ENCODE measurements at places on chromosomes 13 and 19. TPM values are rescaled to one million over a fixed set of nuclear protein-coding genes. Genes with fewer than 3 reads are reported as not detected.

The PIK3R2 gene
- total RNA-seq, result 37.4 TPM

- DNase-seq, result no peak
These were observed 63.3 kb downstream of the GPR12 start for GRCh38 chr13:26697069-26697955.

The CABP5 gene
- total RNA-seq, result not detected

- DNase-seq, result no peak
These were observed 28.9 kb upstream of the TNFRSF19 start for GRCh38 chr13:23541221-23541824.

DNA sequence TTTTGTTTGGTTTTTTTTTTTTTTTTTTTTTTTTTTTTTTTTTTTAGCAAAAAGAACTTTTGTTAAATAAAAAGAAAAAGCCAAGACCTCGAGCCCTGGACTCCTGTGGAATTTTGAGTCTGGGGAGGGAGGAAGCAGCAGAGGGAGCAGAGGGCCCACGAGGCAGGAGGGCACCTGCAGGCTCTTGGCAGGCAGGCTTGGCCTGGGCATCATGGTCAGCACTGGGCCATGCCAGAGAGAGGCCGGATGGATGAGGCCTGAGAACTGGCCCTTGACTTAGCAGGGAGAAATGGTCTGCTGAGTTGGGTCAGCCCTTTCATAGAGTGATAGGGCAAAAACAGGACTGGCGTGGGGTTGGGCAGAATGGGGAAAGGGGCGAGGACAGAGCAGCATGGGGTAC, 100.4 kb downstream of the GPR12 start:
- DNase-seq, result no peak

The ARHGEF1 gene
- 93.6 TPM for total RNA-seq

The GRIK5 gene
- total RNA-seq, result 2.6 TPM

DNA sequence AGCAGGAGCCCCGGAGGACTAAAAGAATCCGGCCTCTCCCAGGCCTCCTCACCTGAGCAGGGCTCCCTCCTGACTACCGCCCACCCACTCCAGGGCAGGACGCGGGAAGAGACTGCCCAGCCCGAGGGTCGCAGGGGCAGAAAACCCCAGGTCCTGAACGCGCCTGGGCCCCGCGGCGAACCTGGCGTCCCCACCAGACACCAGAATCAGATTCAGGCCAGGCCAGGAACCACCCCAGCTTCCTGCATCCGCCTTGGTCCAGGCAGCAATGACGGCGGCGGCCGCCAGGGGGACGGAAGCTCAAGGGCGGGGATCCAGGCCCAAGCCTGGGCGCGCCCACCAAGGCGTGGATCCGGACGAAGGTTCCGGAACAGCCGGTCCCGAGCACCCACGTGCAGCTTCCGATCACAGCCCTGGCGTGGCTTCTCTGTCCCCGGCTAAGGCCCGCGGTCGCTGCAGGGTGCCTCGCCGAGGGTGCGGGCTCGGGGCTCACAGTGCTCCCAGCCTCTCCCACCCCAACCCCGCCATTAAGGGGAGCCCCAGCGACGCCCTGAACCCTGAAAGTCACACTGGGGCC, 3.6 kb downstream of the LGALS7 start:
- peak; percentile 97 for DNase-seq

The ICAM4 gene
- total RNA-seq, result not detected

The NKPD1 gene
- 0.08 TPM for total RNA-seq

DNA sequence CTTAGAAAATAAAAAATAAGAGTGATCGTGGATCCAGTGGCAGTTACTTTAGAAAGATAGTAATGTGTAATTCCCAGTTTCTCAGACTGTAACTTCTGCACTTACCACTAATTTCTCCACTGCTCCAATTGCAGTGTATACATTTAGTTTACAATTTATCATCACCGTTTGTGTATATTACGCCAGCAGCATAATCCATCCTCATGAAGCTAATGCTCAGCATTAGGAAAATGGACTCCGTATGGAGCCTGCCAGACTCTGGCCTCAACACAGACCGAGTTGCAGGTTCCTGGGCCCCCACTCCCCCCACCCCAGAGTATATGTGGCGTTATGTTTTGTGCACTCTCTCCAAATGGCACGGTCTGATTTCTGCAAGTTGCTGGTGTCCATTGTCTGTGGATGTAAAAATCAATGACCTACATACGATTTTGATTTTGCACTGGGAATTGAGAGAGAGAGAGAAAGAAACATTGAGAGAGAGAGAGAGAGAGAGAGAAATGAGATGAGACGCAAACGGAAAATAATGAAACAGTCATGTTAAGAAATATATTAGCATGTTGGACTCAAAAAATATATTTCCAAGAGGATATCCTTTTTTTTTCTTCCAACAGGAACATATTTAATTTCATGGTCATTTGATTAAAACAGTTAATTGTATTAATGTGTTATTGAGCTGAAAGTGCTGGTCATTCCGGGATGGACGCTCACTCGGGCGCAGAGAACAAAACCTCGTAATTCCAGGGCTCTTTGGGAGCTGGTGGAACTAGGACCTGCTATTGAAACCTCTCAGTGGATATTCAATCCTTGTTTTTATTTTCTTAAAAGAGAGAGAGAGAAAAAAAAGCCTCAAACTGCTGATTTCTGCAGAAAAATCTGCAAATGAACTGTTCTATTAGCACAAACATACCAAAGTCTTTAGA, 278.8 kb downstream of the TSHZ3 start:
- no peak for DNase-seq

DNA sequence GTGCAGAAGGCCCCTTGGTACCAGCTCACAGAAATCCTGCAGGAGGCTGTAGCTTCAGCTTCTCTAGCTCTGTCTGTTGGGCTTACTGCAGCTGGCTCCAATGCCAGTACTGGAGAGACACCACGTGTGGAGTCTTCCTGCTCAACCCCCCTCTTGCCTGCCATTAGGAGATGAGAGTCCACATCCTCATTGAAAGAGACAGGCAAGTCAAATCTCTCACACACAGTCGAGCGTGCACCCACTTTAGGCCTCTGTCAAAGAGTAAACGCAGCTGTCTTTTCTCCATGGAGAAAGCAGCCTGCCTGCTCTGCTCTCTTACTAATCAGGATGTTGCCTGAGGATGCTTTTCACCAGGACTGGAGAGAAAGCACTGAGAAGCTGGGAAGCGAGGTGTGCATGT, 523.0 kb upstream of the NBEA start:
- no peak for DNase-seq

DNA sequence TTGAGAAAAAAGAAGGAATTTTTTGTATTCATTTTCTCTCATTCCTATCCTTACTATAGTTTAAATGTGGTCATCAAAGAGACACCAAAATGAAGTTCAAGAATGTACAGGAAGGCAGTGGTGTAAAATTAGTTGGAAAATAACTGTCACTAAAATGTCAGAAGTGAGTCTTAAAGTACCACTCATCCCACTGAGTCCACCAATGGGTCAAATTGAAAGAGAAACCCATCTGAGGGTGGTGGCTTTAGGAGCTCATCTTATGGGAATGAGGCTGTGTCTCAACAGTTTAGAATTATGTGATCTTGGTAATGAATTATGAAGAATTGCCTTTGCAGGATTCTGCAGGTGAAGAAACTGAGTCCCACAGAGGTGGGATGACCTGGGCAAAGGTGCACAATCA, 403.5 kb downstream of the FGF9 start:
- DNase-seq, result no peak

- DNase-seq, result no peak
These were observed 39.3 kb downstream of the RFXAP start for GRCh38 chr13:36858290-36858689.

GRCh38 chr19:3452171-3452941, 28.0 kb downstream of the SMIM24 start:
- DNase-seq, result no peak

The LNX2 gene
- 26.1 TPM for total RNA-seq

DNA sequence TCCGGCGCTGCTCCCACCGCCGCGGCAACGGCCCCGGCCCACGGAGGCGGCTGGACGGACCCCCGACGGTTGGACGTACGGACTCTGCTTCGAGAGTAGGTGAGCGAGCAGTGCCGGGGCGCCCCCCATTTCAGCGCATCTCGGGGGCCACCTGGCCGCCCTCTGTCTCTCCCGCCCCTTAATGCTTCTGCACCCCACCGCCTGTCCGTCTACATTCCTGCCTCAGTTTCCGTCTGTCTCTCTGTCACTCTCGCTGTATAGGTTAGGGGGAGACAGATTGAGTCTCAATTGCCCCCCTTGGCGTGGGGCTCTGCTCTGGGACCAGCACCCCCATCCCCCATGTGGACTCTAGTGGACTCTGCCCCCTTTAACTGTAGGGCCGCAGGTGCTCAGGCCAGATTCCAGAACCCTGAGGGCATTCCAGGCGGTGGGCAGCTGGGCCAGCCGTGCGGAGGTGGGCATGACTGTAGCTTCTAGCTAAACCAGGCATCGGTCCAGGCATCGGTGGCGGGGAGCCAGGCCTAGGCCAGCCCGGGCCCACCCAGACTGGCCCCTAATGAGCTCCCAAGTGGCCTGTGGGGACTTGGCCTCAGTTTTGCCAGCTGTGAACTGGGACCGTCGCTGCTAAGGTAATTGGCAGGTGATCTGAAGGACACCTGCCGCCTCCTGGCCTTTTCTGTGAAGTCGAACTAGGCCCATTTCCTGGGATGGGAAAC, 373 bp downstream of the TNFAIP8L1 start:
- peak; percentile 49 for DNase-seq

DNA sequence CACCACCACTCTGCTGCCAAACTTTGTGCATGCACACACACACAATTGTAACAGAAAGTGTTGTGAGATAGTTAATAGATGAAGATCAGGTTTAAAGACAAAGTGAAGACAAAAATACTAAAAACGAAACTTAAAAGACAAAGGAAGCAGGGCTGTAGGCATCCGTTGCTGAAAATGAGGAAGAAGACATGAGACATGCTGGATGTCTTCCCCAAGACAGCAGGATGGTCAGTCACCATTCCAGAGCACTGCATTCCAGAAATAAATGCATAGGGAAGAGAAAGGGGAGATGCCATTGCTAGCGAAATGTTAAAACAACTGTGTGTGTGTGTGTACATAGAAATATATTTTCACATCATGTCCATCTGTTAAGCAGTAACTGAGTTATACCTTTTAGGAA, 520.1 kb downstream of the SUCLA2 start:
- DNase-seq, result no peak

DNA sequence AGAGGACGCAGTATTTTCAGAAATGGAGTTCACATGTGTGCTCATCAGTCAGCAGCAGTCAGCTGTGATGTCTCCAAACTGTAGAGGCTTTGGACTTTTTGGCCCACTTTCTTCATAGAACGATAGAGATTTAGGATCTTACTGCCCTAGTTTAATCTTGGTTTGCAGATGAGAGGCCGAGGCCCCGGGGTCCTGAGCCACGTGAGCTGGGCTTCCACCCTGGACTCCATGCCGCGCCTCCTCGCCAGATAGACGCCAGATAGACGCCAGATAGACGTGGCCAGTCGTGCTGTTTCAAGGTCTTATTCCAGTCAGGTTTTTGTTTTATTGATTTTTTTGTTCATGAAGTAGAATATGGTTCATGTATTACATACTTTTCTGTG, 11.7 kb upstream of the MCF2L start:
- no peak for DNase-seq

The MEIOSIN gene
- total RNA-seq, result not detected

The PSG3 gene
- not detected for total RNA-seq

The RINL gene
- 3.4 TPM for total RNA-seq

The TMEM272 gene
- total RNA-seq, result 0.06 TPM

- DNase-seq, result no peak
These were observed 50.8 kb downstream of the LATS2 start for GRCh38 chr13:21010621-21011020.

The ATP1A3 gene
- 1.2 TPM for total RNA-seq

DNA sequence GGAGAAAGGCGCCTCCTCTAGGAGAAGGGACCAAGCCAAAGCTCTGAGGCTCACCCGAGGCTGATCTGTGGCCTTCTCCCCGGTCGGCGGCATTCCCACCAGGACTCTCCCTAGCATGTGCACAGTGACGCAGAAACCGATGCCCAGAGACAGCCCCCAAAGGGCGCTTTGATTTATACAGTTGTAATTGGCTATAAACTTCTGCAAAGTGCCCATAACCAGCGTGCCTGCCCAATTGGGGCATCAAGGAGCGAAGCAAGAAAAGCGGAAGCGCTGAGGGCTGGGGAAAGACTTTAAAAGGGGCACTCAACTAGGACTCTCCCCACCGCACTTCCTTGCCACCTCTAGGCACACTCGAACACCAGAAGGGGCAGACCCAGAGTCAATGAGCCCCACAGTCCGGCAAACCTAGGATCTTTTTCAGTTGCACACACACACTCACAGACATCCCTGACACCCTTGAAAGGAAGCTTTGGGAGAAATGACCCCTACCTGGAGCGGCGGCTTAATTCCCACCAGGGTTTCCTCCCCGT, 1.8 kb downstream of the CDX2 start:
- no peak for DNase-seq

The GTPBP3 gene
- 17.8 TPM for total RNA-seq

The ZNF844 gene
- total RNA-seq, result 8.6 TPM

- no peak for DNase-seq
These were observed 236.7 kb upstream of the IPO5 start for GRCh38 chr13:97716746-97717145.

The ZSWIM4 gene
- total RNA-seq, result 3.0 TPM

- DNase-seq, result no peak
These were observed 9.1 kb downstream of the ZNF575 start for GRCh38 chr19:43541920-43542650.

DNA sequence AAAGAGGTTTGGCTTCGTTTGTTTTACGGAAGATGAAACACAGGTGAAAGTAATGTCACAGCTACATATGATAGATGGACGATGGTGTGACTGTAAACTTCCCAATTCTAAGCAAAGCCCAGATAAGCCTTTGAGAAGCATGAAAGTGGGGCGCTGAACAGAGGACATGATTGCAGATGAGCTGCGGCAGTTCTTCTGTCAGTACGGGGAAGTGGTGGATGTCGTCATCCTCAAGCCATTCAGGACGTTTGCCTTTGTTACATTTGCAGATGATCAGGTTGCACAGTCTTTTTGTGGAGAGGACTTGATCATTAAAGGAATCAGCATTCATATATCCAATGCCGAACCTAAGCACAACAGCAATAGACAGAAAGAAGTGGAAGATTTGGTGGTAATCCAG, 111.5 kb upstream of the DIAPH3 start:
- DNase-seq, result no peak

- no peak for DNase-seq
These were observed 91.3 kb upstream of the C1QTNF9B start for GRCh38 chr13:23988546-23989122.
